ENCODE measurements at places on chromosomes 11 and 22.

DNA sequence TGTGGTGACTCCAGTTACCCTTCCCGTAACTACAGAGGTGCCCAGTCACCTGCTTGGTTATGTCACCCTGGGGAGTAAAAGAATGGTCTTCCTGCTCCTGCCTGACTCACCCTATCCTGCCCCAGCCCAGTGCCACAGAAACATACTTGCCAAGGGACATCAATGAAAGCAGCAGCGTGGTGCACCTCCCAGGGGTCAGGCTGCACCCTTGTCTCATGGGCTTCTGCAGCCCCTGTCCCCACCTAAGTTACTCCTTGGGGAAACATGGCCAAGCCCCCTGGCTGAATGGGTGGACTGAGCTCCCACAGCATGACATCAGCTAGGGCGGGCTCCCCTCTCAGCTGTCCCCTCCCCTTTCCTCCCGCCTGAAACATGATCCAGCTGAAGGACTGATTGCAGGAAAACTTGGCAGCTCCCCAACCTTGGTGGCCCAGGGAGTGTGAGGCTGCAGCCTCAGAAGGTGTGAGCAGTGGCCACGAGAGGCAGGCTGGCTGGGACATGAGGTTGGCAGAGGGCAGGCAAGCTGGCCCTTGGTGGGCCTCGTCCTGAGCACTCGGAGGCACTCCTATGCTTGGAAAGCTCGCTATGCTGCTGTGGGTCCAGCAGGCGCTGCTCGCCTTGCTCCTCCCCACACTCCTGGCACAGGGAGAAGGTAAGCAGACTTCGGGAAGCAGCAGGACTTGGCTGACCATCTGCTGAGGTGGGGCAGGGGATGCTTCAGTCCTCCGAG, at the start of gene HTR3A:
Gene HTR3A, plus strand, starts transcription at position 368 of the 730 bp plus-strand sequence. Its CDS starts 218 bp downstream, at position 586.
- DNase-seq: no peak

- DNase-seq: no peak
These were observed 18.7 kb downstream of the POU2F3 start for GRCh38 chr11:120258661-120259060.

DNA sequence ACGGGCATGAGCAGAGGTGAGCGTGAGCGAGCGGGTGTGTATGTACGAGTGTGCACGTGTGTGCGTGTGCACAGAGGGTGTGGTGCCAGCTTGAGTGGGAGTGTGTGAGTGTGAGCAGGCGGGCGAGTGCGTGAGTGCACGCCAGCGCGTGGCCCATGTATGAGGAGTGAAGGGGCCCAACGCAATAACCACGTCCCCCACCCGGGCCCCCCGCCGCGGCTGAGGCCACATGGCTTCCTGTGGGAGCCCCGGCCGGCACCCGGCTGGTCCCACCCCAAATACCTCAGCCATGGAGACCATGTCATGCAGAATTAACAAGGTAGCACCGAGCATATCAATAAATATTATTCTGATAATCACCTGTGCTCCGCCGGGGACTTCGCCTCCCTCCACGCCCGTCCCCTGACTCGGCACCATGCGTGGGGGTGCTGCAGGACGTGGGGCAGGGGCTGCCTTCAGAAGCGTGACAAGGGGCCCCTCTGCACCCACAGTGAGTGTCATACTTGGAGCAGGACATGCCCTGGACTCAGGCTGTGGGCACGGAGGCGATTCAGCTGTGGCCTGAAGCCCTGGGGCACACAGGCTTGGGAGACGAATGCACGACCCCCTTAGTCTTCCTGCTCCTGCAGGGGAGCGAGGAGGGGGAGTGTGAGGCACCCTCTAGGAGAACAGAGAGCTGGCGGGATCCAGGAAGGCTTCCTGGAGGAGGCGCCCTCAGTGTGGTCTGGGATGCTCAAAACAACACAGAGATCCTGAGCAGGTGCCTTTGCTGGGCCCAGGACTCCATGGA, 5.6 kb upstream of the TRABD start:
- no peak for DNase-seq

DNA sequence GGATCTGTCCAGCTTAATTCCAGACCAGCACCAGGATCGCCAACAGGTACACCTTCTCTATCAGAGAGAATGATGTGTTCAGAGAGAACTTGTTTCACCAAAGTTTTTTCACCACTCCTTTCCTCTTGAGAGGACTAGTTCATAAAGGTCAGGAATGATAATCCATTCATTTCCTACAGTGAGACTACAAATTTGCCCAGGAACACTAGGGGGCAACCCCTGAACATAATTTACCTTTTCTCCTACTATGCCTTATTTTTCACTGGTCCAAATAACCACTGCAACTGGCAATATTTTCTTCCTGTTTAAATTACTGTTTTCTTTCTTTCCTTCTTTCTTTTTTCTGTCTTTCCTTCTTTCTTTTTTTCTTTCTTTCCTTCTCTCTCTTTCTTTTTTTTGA, 22.5 kb downstream of the CAVIN3 start:
- no peak for DNase-seq

GRCh38 chr11:108881131-108881530, 216.3 kb downstream of the DDX10 start:
- no peak for DNase-seq

DNA sequence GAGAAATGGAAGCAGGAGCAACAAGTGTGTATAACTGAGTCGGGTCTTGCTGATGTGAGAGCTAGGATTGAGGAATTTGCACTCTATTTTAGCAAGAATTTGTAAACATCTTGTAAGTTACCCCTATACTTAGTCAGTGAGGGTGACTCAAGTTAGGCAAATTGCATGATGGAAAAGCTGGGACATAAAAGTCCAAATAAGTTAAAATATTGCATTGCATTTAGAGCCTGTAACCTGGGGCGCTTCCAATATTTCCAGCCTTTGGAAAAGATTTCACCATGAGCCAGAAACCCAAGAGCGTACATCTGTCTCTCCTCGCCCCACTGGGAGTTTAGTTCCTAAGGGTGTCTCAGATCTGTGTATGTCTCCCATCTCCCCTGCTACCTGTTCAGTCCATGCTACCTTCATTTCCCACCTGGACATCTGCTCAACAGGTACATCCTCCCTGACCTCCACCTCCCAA, 37.0 kb upstream of the ACCSL start:
- DNase-seq: no peak

- no peak for DNase-seq
These were observed 767.3 kb downstream of the FAM181B start for GRCh38 chr11:81966340-81966739.

DNA sequence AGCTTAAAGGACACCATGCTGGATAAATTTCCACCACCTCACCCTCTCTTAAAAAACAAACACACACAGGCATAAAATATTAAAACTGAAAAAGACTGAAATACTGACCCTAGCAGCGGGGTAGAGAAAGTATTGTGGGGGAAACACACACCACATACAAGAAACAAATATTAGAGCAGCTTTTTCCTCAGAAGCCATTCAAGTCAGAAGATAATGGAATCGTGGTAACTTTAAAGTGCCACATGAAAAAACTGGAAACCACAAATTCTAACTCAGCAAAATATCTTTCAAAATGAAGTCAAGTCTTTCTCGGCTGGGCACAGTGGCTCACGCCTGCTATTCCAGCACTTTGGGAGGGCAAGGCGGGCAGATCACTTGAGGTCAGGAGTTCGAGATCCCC, 223.2 kb downstream of the DYNC2H1 start:
- no peak for DNase-seq

- DNase-seq: no peak
These were observed 13.5 kb upstream of the VSIG10L2 start for GRCh38 chr11:125932301-125932700.

DNA sequence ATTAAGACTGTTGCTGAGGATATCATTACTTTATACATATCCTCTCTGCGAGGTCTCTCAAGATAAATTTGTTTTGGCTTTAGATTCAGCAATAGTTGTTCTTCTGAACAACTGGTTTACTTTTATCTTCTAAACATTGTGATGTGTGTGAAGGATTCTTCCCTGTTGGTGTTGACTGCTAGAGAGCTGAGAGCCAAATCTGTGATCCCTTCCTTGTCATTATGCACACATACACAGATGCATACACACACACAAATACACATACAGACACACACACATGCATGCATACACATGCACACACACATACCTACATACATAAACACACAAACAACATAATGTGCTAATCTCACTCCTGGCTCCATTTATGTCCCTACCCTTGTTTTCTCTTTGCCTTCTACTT, 137.0 kb downstream of the SNX19 start:
- no peak for DNase-seq

DNA sequence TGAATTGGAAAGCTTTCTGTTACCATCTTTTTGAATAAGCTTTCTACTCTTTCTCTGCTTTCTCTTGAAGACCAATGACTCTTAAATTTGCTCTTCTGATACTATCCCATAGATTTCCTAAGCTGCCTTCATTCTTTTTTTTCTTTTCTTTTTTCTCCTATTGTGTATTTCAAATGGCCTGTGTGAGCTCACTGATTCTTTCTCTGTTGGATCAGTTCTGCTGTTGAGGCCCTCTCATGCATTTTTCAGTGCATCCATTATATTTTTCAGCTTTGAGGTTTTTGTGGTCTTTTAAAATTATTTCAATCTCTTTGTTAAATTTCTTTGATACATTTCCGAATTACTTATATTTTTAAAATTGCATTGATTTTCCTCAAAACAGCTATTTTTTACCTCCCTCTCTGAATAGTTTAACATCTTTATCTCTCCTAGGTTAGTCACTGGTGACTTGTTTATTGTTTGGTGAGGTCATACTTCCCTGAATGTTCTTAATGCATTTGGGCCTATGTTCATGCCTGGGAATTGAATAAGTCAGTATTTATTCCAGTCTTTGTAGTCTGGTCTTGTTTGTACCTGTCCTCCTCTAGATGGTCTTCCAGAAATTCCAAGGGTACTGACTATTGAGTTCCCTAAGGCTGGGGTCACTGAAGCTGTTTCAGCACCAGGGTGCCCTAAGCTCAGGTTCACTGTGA, 110.6 kb upstream of the SERPIND1 start:
- DNase-seq: no peak

DNA sequence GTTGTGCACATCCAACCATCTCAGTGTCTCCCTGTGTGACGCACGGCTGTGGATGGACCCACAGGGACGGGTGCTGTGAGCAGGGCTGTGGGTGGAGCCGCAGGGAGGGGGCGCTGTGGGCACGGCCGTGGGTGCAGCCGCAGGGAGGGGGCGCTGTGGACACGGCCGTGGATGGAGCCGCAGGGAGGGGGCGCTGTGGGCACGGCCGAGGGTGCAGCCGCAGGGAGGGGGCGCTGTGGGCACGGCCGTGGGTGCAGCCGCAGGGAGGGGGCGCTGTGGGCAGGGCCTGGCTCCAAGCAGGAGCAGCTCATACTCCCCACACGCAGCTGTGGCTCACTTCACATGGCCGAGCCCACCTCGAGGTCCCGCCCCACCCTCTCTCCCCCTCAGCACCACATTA, 6.0 kb upstream of the MAPK11 start:
- no peak for DNase-seq

Measured in stimulated activated CD4-positive, alpha-beta T cell treated with anti-CD3 and anti-CD28 coated beads, Interleukin-1b, Interleukin-23, amount 100 ng/mL, for 4 hours (primary cell).